Renal cortex interstitium (tissue), 15 donors: ENCODE measurements at places on chromosomes 11 and 22.

DNA sequence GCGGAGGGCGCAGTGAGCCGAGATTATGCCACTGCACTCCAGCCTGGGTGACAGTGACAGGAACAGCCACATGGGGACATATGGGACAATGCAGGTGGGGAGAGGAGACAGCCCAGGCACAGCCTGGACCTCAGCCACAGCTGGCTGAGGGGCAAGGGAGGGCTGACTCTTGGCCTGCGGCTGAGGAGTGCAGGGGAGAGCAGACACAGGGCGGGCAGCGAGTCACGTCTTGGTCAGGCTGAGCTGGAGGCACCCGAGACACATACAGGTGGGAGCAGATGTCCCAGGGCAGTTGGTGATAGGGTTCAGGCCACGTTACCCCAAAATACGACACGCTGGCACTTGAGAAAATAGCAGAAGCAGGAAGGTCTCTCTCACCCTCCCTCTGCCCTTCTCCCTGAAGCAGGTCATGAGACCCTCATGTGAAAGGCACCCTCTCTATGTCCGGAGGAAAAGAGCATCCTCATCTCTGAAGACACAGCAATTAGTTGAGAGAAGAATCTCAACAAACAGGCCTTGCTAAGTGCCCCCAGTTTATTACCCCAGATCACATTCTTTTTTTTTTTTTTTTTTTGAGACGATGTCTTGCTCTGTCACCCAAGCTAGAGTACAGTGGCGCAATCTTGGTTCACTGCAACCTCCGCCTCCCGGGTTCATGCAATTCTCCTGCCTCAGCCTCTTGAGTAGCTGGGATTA, 10.5 kb downstream of the KIAA0930 start:
- no peak for DNase-seq

DNA sequence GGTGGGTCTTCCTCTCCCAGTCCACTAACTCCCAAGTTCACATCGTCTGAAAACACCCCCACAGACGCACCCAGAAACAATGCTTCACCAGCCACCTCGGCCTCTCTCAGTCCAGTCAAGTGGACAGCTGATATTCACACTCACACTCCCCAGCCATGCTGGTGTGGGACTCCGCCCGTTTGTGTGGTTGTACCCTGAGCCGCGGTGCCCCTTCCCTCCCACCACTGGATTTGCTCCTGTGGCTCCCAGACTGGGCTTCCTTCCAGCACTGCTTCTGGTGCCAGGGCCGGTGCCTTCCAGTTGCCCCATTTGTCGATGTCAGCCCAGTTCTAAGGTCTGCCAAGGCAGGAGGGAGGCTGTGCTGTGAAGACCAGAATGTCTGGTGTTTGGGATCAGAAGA, 37.9 kb upstream of the PLET1 start:
- DNase-seq, result no peak

GRCh38 chr11:67651976-67652781, 1.6 kb upstream of the ACY3 start:
- DNase-seq, result no peak

GRCh38 chr22:46750863-46751443, 11.5 kb upstream of the TBC1D22A start:
- DNase-seq, result no peak

DNA sequence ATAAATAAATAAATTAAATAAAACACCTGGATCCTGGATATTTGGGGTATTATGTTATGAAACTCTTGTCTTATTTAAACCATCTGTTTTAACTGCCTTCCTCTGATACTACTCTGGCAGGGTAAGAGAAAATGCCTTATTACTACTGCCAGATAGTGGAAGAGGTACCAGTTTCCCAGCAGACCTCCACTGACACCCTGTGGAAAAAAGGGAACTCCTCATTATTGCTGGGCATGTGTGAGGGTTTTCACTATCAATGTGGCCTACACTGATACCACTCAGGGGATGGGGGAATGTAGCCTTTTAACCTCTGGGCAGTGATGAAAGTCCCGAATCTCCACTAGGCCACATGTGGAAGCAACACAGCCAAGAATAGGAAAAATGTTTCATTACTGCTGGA, 121.0 kb downstream of the LUZP2 start:
- DNase-seq, result no peak

DNA sequence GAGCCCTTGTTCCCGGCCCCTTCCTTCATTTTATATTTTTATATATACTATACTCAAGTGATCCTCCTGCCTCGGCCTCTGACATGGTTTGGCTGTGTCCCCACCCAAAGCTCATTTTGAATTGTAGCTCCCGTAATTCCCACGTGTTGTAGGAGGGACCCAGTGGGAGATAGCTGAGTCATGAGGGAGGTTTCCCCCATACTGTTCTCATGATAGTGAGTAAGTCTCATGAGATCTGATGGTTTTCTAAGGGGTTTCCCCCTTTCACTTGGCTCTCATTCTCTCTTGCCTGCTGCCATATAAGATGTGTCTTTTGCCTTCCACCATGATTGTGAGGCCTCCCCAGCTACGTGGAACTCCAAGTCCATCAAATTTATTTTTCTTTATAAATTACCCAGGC, 7.2 kb upstream of the ZNF280A start:
- DNase-seq, result no peak

DNA sequence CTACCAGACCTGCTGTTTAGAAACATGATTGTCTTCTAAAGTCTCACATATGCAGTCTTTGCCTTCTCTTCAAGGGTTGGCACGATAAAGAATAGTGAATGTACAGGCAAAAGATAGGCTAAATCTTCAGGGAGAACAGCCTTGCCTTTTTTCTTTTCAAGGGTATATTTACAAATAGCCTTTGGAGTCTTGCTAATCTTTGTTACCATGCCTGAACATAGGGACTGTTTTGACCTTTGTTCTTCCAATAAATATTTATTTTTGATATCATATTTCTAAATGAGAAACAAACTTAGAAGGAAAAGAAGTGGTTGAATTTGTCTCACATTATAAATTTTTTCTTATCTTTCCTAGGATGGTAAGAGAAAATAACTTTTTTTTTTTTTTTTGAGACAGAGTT, 12.7 kb downstream of the CSTPP1 start:
- no peak for DNase-seq

GRCh38 chr11:107266455-107266854, 191.2 kb downstream of the CWF19L2 start:
- no peak for DNase-seq

- DNase-seq, result no peak
Measured at GRCh38 chr11:62514151-62514550, 32.5 kb downstream of the AHNAK start.

- DNase-seq, result no peak
Measured at GRCh38 chr11:73365352-73366264, 10.6 kb upstream of the RELT start.

DNA sequence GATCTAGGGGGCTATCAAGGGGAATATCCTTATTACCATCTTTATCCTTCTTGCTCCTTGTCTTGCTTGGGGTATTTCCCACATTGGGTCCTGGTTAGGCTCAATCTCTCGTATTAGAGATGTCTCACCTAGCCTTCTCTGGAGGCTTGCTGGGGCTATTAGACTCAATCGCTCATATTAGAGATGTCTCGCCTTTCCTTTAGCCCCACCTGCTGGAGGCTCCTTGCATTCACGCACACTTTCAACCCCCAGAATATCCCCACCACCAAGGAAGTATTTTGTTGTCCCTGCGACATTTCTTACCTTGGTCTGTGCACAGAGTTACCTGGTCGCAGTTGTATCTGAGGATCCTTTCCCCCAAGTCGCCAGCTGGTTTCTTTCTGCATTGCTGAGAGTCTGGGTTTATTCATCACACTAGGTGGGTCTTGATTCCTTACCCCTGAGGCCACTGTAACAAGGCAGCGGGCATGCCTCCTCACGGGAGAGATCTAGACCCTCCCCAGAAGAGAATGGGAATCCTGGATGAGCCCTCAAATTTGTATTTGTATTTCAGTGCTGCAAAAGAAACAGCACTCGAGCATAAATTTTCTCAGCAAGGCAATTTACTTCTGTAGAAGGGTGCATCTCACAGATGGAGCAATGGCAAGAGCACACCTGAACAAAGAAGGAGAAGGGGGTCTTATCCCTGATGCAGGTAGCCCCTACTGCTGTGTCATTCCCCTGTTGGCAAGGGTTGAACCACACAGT, 15.9 kb upstream of the HYLS1 start:
- no peak for DNase-seq

DNA sequence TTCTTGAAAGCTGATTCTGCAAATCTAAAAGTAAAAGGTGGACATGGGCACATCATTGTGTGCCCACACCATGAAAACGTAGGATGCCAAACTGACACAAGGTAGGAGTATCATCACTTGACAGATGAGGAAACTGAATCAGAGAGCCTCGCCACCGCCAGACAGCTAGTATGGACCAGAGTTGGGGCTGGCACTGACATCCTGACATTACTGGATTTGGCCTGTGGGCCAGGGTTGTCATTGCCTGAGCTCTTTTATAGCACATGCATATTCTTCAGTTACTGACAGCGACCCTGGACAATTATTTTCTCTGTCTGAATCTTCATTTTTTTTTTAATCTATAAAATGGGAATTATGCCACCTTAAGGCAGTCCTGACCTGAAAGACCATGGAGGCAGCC, 16.5 kb downstream of the USP35 start:
- no peak for DNase-seq
